DMS79 treated with DMSO at 0.1 percent for 48 hours (cell line): ENCODE measurements at places on chromosomes 6 and 20.

- DNase-seq, result no peak
Measured at GRCh38 chr20:2688041-2688591, 4.5 kb upstream of the EBF4 start.

- DNase-seq, result no peak
Measured at GRCh38 chr6:142856624-142857232, 88.2 kb downstream of the HIVEP2 start.

DNA sequence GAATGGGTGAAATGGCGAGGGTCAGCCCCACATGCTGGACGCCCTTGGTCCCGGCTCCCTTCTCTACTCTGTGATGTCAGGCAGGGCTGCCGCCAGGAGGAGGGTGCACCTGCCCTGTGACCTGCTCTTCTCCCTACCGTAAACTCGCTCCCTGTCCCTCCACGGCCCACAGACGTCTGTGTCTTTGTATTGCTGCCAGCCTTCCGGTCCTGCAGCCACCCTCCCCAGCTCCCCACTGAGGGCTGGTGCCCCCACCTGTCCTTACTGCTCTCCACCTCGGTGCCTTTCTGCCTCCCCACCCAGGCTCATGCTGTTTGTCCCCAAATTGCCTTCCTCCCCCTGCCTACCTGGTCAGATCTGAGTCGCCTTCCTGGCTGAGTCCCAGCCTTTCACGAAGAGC, 4.1 kb upstream of the CCR6 start:
- DNase-seq, result no peak

DNA sequence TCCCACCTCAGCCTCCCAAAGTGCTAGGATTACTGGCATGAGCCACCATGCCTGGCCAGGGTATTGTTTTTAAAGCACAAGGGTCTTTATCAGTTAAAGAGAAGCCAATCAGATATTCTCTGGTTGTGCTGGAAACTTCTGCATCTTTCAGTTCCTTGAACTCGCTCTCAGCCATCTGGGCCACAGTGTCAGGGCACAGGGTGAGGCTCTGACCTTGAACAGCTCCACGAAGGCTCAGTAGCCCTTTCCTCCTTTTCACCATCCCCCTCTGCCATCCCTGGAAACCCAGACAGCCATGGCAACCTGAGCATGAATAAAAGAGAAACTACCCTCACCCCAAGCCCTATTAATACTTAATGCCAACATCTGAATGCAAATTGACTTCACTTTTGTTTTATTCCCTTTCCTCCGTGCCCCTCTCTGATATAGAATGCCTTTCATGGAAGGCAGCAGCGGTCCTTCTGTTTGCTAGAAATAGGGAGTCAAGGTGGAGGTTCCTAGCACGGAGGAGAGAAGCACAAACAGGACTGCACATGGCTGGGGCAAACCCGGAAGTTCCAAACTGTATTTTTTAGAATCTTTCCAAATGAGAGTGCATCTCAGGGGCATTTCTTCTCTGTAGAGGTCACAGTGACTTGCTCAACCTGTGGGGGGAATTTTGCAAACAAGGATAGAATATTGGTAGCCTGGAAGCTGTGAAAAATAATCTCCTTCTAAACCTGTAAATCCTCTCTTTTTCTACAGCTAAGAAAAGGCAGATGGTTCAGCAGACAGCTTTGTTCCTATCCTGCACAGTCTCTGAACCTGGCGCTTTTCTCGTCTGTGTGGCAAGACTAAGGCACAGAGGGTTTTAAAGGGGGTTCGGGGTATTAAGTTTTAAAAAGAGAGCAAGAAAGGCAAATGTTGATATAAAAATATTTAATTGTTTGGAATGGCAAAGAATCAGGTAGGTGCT, 176.4 kb upstream of the RREB1 start:
- no peak for DNase-seq

DNA sequence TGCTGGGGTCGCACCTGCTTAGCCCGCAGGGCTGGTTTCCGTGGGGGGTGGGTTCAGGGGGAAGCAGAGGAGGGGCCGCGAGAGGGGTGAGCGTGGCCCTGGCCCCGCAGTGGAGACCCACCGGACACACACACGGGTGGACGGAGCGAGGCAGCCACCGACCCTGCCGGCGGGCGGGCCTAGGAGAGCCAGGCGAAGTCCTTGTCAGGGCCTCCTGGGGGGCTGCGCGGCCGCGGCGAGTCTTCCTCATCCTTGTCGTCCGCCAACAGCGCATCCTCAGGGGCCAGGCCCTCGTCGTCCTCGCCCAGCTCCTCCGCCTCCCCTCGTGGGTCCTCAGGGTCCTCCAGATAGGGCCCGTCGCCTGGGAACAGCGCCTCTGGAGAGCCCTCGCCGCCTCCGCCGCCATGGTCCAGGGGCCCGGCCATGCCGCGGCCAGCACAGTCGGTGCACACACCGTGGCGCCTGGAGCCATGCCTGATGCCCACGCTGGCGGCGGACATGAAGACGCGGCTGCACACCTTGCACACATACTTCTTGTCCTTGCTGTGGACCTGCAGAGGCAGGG, 7.3 kb downstream of the SLC2A4RG start:
- DNase-seq, result no peak

DNA sequence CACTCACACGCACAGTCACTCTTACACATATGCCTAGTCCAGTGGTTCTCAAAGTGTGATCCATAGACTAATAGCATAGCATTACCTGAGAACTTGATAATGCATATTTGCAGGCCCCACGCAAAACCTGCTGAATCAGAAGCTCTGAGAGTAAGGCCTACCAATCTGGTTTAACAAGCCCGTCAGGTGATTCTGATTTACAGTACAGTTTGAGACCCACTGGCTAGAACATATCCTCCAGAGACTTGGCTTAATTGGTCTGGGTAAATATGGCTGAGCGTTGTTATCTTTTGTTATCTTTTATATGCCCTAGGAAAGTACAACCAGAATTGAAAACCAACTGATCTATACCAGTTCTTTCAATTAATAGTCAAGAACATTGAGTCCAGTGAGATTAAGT, 9.6 kb downstream of the TSPYL4 start:
- DNase-seq, result no peak

DNA sequence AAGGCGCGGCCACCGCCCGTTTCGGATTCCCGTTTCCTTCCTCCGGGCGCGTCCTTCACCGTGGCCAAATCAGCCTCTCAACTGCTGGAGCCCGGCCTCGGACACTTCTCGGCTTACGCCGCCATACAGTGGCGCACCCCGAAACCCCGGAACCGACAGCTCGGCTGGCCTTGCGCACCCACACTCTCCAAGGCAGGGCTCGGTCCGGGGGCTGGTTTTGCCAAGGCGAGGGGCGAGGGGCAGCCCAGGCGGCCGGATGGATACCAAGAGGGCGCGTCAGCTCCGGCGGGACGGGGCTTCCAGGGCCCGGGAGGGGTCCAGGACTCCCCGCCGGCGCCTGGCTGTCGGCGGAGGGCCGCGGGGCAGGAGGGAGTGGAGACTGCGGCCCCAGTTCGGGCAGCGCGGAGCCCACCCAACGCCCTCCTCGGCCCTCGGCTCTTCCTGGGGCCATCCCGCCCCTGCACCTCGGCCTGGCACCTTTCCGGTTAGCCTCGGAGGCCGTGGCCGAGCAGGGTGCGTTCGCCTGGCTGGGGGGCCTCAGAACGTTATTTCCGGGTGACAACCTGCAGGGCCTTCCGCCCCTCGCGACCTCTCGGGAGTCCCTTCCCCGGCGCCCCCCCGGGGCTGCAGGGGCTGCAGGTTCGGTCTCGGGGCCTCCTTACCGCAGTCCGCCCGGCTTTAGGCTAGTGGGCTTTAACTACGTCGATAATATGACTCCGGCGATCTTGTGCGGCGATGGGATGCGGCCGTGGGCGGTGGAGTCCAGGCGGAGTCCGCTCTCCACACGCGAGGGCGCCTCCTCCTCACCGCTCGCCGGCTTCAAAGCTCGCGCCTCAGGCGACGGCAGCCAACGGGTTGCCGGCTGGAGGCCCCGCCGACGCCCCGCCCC, 697 bp upstream of the CEP43 start:
- DNase-seq, result no peak

DNA sequence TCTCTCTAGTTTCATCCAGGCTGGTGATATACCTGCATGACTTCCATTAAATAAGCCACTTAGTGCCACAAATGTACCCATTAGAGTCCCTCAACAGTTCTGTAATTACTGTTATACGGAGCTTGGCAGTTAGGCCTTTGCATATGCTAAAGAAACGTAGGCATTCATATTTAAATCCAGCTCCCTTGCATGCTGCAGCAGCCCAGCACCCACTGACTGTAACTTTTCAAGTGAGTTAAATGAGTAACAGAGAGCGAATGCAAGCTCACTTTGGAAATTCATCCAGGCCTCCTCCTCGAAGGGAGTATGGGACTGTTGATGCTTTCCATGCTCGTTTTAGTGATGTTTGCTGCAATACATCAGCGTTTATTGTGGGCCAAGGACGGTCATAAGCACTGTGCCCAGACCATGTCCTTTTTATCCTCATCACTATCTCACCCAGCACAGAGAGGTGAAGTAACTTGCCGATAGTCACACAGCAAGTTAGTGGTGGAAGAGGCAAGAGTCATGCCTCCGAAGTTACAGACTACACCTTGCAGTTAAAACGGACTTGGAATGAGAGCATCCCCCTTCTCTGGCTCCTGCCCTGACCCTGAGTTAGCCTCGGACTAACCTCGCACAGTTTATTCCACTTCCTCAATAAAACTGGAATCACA, 179.4 kb upstream of the PDE10A start:
- DNase-seq, result no peak

- no peak for DNase-seq
Measured at GRCh38 chr6:3090013-3090412, 21.7 kb downstream of the RIPK1 start.

- no peak for DNase-seq
Measured at GRCh38 chr6:112268654-112269053, 14.3 kb upstream of the LAMA4 start.

DNA sequence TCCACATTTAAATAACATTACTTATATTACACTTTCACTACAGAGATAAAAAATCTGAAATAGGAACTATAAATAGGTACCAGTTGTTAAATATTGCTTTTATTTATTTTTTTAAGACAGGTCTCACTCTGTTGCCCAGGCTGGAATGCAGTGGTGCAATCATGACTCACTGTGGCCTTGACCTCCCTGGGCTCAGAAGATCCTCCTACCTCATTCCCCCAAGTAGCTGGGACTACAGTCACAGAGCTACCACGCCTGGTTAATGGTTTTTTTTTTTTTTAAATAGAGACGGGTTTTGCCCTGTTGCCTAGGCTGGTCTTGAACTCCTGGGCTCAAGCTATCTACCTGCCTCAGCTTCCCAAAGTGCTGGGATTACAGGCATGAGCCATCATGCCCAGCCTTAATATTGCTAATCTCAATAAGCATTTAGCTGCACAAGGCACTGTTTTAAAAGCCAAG, 17.3 kb downstream of the EEF1E1 start:
- DNase-seq, result no peak

GRCh38 chr6:83006270-83006905, 59.3 kb downstream of the UBE3D start:
- DNase-seq, result no peak

- DNase-seq, result no peak
Measured at GRCh38 chr6:143545165-143545564, 33.6 kb upstream of the FUCA2 start.

DNA sequence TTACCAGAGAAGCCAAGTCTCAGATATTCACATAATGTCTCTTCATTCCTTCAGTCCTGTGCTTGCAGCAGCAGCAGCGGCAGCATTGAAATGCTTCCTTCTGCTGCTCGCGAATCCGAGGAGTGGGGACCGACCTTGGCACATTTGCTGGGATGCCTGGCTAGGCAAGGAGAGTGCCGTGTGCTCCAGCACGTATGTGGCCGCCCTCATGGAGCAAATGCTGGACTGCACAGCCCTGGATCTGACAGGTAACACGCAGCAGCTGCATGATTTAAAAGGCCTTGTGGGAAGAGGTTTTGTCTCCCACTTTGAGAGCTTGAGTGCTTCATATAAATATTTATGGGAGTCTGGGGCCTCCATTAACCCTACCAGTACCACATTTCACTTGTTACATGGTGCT, 9.9 kb downstream of the MAFB start:
- peak; percentile 7 for DNase-seq

GRCh38 chr6:35635601-35636597, 52.8 kb downstream of the FKBP5 start:
- no peak for DNase-seq
